ENCODE measurements at places on chromosomes 1 and 21.

GRCh38 chr1:109784551-109785252 is 21.0 kb upstream of the EPS8L3 start:
- DNase-seq, result no peak

DNA sequence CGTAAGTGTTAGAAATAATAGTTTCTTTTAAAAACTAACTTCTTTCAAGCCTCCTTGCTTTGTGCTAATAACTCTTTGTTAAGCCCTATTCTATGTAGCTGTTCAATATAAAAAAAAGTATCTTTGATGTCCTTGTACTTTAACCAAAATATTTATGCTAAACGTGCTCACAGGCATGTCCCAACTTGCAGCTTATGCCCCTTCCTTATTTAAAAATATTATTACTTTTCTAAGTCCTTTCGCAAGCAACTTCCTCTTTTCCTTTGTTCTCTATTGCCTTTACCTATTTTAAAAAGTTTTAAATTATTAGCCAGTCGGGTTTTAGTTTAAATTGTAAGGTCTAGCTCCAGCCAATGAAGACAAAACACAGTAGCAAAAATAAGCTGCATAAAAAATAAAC is 43.4 kb upstream of the NBPF3 start:
- DNase-seq, result no peak

GRCh38 chr1:153775458-153776327 is 486 bp downstream of the SLC27A3 start:
- DNase-seq, result no peak

DNA sequence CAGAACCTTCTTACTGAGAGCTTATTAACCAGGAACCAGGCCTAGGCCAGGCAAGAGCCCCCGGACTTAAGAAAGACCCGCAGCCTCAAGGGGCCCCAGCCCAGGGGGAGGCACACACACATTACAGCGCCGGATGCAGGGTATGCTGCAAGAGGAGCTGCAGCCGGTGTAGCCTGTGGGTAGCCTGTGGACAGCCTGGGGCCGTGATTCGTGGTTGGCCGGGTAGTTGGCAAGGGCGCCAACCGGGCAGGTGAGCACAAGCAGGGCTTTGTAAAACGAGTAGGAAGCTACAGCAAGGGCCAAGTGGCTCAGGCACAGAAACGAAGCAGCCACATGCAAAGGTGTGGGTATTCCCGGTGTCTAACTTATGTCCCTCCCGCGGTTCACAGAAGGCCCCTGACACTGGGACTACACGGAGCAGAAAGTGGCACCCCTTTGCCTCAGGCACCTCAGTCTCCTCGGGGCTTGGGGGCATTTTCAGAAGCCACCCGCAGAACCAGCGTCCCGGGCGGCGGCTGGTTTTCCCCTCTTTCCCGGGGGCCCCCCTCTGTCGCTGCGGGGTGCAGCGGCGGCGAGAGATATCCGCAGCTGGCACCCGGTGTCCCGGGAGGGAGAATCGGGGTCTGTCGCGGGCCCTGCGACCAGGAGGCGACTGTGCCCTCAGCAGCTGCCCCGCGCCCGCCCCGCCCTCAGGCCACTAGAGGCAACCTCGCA is 40.8 kb downstream of the KIAA1614 start:
- DNase-seq, result no peak

DNA sequence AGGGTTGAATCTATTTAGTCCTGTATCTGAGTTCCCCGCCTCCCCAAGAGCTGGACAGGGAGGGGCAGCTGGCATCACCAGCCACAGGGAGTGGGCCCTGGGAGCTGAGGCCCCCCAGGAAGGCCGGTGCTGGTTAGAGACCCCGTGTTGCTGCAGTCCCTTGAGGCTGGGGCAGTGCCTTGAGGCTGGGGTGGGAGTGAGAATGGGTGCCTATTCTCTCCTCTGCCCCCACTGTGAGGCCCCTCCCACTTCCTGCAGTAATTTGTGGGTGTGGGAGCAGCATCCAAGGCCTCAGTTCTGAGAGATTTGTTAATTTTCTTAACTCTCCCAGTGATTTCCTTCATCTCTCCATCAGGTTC is 2.5 kb upstream of the TRAPPC3 start:
- no peak for DNase-seq

DNA sequence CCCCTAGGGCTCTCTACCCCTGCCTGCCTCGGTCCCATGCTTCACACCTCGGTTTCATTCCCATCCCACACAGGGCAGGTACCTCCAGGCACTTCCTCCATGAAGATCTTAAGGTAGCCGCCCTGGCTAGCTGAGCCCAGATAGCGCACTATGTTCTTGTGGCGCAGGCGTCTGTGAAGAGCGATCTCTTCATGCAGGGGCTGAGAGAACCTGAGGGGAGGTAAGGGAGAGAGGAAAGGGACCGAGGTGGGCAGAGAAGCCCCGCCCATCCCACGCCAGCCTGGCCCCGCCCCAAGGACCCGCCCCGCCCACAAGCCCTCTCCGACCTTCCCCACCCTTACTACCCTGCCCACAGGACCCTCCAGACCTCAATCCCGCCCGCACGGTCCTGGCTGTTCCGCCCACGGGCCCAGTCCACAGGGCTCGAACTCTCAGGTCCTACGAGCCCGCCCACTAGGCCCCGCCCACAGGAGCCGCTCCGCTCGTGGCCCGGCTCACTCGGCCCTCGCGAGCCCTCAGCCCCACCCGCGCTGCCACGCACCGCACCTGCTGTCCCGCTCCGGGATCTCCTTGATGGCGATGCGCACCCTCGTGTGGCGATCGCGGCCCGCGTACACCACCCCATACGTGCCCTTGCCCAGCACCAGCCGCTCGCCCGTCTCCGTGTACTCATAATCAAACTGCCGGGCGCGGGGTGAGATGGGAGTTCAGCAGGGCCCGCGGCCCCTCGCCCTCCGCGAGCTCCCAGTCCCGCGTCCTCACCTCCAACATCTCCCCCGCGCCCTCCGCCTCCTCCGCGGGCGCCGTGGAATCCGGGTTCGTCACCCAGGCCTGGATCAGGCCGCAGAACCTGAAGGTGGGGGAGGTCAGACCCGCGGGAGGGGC is 6.4 kb downstream of the MAP3K6 start:
- no peak for DNase-seq

DNA sequence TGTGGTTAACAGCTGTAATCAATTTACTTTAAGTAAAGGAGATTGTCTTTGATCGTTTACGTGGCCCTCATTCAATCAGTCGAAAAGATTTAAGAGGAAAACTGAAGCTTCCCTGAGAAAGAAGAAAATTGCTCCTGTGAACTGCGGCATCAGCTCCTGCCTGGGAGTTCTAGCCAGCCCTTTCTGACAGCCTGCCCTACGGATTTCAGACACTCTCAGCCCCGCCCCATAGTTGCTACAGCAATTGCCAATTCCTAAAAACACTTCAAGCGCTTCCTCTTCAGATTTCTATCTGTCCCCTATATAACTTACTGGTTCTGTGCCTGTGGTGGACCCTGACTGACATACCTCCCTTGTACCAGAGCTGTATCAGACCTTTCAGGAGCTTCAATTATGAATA is 277.6 kb downstream of the DSCAM start:
- no peak for DNase-seq

GRCh38 chr1:57860931-57861565 is 437.2 kb upstream of the DAB1 start:
- no peak for DNase-seq

DNA sequence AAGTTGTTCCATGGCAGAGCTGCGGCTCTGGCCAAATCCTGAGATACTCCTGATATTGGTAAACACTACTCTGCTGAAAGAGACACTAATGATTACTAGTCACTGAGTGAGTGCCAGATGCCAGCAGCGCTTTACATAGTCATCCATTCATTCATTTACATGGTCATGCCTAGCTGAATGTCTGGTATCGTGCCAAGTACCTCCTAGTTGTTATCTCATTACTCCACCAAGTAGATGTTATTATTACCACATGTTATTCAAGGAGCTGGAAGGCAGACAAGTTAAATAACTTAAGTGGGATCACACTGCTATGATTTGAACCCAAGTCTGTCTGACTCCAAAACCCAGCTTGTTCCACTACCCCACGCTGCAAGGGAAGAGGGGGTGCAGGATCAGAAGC is 4.7 kb downstream of the OLFML2B start:
- DNase-seq, result no peak

GRCh38 chr1:243756529-243756928 is 93.5 kb downstream of the AKT3 start:
- DNase-seq, result no peak

DNA sequence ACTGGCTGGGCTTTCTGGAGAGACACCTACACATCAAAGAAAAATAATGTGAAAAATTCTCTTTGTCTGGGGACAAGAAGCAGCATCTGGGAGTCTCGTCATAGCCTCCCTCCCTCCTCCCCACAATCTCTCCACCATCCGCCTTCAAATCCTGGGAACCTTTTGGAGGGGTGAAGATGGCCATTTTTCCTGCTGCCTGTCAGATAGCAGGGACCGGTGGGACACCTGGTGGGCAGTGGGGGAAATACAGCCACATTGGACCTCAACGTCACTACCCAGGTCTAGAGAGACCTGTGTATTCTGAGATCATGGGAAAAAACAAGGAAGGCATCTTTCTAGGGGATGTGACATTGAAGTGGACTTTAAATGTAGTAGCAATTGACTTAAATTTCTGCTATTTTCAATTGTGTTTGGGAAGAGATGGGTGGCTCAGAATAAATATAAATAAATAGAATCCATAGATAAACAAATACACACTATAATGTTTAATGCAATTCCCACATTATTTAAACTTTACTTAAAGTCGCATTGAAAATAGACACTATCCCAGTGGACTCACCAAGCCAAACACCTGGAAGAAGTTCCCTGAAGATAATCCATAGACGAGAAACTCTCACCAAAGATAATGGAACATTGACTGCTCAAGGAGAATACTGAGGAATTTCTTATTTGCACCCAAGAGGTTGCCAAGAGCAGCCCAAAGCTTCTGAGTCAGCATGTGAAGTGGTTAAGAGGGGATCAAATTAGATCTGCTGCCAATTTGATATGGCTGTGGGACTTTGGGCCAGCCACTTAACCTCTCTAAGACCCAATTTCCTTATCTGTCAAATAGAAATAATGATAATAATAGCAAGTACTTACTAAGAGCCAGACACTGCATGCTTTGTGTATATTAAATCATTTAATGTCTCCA is 147.6 kb upstream of the CAMK1G start:
- DNase-seq, result no peak

DNA sequence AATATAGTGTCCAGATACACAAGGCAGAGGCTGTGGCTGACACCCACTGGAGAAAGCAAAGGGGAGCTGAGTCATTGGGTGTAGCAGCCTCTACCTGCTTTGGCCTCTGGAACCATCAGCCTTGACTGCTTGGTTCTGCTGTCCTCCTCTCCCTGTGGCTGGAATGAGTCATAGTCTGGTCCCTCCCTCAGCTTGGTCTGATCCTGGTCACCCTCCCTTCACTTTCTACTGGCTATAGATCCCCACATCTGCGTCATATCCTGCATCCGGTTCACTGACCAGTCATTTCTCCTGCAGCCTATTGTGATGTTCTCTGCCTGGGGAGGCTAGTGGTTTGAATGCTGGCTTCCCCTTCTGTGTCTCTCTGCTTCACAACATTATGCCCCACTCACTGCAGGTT is 372.8 kb upstream of the DAB1 start:
- no peak for DNase-seq

GRCh38 chr1:37040773-37041172 is 6.5 kb upstream of the GRIK3 start:
- DNase-seq, result no peak

DNA sequence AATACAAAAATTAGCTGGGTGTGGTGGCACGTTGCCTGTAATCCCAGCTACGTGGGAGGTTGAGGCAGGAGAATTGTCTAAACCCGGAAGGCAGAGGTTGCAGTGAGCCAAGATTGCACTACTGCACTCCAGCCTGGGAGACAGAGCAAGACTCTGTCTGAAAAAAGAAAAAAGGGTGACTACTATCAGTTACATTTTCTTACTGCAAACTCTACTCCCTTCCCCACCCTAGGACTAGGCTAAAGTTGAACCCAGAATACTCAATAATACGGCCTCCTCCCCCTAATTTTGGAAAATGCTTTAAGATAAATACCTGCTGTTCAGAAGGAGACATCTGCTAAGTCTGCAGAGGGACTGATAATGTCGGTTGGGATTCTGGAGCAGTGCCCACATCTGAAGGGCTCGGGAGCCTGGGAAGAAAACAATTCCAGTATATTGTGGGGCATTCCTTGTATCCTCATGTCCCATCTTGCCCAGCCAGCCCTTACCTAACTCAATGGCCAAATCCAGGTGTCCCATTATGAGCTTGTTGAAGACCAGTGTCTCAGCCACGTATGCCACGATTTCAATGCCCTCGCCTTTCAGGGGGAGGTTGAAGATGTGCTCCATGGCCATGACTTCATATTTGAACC is 89.7 kb downstream of the ADCY10 start:
- DNase-seq, result no peak

DNA sequence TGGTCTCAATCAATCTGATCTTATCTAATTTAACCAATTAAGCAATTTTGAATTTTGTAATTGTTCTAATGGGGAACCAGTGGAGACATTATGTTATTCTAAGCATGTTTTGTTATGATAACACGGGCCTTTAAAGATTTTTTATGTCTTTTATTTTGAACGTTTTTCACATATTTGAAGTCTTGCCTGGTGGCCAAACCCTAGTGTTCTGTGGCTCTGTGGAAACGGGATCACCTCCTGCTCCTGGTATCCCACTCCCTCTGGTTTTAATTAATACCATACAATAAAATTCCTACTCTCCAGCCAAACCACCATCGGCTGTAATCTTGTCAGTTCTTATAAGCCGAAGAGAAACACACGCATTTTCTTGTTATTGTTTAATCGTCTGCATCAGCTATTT is 22.9 kb upstream of the LMO4 start:
- no peak for DNase-seq

- no peak for DNase-seq
These were observed 21.9 kb downstream of the DUSP10 start for GRCh38 chr1:221719987-221720386.

DNA sequence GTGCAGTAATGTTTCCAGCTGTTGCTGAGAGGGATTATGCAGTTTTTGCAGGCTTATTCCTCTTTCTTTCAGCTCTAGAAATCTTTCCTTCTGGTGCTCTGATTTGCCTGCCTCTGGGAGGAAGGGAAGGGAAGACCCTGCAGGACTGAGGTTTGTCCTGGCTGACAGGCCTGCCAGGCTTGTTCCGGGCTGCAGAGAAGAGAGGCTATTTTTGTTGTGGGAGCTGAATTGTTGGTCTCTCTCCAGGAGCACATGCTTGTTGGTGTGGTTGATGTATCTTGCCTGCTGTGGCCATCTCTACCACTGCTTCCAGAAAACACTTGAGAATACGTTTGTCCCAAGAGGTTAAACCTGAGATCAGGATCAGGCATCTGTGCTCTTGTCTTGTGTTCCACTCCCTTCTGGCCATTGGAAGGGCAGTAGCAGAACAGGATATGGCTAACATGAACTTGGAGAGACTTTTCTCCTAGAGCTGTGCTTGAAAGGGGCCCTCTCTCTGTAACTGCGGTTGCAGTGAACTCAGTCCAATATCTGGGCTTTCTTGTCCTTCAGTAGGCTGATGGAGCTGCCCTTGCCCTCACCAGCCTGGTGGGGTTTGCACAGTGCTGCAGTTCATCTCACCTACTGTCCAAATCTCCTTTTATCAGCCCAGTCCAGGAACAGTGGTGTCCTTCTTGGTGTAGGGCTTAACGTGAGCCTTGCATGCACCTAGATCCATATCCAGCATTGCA is 21.5 kb upstream of the SLC25A34 start:
- peak; percentile 50 for DNase-seq

- DNase-seq, result no peak
These were observed 389.2 kb downstream of the PLPP3 start for GRCh38 chr1:56189946-56190805.

Measured in skeletal muscle cell (primary cell).